ENCODE measurements at places on chromosomes 12 and 14.

DNA sequence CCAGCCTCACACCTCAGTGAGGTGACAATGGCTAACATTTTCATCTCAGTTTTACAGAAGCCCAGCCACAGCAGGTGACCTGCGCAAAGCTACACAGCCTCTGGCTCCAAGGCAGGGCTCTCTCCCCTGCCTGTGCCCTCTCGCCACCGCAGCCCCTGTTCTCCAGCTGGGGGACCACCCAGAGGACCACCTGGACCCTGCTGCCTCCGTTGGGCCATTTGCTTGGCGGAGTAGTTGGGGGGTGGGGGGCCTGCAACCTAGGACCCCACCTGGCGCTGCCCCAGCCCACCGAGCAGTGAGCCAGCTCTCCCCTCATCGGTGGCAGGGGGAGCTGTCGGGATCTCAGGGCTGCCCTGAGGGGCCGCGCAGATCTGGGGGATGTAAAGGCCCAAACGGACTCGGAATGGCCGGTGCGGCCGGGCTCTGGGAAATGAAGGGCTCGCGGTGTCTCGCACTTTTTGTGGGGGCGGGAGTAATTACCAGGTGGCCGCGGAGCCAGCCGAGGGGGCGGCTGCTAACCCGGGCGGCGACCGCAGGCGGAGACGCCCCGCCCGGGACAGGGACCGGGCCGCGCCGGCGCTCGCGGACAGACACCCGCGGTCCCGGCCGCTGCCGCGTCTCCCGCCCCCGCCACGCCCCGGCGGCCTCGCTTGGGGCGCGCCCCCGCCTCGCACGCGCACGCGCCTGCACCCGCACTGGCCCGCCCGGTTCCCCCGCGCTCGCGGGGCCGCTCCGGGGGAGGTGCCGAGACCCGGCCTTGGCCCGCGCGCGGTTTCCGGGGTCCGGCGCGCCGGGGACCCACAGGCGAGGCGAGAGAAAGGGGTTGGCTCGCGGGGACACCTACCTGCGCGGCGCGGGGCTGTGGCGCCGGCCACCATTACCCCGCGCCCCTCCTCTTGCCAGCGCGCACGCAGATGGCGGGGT lies 8.6 kb upstream of the GPR68 start:
- peak; percentile 41 for DNase-seq

- no peak for DNase-seq
Measured at GRCh38 chr12:48968467-48968866, 3.1 kb downstream of the WNT10B start.

- peak; percentile 38 for DNase-seq
Measured at GRCh38 chr14:77133720-77134338, 7.8 kb downstream of the ZDHHC22 start.

DNA sequence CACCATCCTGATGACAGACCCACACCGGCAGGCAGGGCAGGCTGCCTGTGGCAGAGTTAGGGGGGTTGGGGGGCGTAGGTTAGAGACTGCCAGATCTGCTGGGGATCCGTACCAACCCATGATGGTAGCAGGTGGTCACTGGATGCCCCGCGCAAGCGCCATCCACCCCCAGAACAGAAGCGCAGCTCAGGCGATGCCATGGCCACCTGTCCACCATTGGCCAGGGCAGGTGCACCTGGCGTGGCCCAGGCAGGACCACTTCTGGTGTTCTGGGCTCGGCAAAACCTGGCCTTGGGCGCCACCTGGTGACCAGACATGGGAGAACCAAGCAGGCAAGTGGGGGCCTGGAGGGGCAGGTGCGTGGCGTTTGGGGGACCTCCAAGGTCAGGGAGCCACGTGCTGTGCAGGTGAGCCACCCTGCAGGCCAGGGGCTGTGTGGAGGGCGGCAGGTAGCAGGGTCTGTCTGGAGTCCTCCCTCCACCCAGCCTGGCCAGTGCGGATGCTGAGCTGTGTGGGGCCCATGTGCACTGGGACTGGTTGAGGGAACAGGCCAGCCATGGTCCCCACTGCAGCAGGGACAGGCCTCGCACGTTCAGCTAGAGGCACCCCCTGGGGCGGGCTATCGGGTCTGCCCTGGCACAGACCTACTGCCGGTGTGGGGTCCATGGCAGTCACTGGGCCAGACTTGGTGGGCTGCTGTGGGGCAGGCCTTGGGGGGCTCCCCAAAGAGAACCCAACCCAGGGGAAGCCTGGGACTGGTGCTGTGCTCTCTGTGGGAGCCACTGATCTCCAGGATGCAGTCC lies 15.6 kb downstream of the BAG5 start:
- DNase-seq = peak; percentile 51

GRCh38 chr14:99575043-99576023 lies 28.7 kb downstream of the CCDC85C start:
- no peak for DNase-seq

GRCh38 chr12:120121766-120122293 lies 5.3 kb upstream of the RAB35 start:
- no peak for DNase-seq

- no peak for DNase-seq
Measured at GRCh38 chr12:76562130-76562529, 2.6 kb upstream of the OSBPL8 start.

GRCh38 chr14:76673261-76673660 lies 88.0 kb upstream of the VASH1 start:
- DNase-seq = no peak

- DNase-seq = no peak
Measured at GRCh38 chr14:65462411-65462810, 49.9 kb downstream of the FUT8 start.

DNA sequence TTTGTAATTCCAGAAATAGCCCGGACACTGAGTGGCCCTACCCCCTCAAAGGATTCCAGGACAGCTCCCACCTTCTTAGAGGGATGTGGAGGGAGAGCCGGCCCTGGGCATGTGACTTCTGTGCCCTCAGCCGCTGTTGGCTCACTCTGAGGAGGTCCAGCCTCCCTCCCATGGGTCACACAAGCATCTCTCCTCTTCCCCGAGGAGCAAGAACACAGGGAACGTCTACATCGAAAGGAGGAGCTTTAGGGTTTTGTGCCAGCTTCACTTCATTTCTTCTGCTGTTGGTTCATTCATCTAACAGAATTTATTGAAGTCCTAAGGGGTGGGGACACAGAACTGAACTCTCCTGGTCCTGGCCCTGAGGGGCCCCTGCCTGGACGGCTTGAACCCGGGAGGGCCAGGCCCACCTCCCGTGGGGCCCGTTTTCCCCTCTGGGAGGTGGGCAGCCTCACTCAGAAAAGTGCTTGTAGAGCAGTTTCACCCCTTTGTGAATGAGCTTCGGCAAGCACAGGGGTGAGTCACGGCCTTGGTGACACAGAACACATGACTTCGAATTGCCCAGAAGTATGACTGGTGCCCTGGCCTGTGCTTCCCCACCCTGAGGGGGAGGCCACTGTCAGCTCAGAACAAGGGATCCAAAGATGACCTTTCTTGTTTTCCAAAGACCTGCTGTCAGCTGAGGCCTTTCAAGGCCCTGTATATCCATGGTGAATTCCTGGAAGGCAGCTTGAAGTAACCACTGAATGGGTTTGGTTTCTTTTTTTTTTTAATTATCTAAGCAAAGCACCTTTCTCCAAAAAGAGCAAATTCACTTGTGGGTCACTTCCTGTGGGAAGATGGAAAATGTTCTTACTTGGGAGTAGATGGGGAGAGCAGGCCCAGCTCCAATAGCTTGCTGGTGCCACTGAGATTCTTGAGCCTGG lies 39.2 kb downstream of the NFKBIA start:
- no peak for DNase-seq

DNA sequence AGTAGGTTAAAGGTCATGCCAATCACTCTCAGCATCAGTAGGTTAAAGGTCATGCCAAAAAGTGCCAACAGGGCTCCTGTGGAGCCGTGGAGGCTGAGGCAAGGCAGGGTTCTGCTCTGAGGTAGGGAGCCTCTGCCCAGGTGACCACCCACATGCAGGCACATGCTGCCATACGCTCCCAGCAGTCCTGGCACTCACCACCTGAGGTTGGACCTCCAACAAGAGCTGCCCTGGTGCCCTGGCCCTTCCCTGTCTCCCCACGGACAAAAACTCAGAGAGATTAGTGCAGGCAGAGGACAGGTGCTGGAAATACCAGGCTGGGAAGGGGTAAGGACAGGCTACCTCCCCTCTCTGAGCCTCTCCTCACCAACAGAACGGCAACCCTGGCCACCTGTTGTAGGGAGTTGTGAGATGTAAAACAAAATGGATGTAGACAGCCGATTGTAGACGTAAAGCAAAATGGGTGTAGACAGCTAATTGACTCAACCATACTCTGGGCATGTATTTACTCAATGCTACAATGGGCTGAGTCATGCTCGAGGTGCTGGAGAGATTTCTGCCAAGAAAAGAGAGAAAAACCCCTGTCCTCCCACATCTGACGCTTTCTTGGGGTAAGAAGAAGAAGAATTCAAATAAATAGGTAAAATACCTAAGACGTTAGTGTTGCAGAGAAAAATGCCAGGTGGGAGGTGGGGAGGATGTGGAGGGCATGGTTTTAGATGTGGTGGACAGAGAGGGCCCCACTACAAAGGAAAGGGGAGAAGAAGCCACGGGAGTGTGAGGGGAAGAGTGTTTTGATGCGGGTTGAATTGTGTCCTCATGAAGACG lies 32.4 kb downstream of the LTBP2 start:
- DNase-seq = no peak

DNA sequence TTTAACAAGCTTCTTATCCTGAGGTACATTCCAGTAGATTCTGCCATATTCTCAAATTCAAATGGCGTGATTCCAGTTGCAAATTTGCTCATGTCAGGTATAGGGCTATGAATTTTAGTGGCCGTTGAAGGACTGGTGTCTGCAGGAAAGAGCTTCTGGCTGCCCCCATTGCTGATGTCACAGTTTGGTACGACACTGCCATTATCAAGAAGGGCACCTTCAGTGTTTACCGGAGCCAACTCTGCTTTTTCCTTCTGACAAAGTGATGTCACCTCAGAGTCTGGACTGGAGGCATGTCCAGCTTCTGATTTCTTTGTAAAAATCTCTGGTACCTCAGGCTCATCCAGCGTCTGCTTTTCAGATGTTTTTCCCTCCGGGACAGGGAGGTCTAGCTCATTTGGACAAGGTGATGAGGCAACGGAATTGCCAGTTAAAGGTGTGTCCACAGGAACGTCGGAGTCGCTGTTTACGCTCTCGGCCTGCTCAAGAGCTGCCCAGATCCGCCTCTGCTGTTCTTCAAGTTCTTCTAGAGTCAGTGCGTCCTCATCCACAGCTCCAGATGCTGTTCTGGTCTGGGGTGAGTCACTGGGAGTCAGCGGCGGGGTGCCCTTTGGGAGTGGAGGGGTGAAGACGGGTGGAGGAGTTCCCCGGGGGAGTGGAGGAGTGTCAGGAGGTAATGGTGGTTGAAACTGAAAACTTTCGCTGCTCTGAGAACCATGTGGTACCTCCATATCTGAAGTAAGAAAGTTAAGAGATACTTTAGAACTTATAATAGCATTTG lies 27.0 kb downstream of the ZCCHC8 start:
- DNase-seq = no peak

DNA sequence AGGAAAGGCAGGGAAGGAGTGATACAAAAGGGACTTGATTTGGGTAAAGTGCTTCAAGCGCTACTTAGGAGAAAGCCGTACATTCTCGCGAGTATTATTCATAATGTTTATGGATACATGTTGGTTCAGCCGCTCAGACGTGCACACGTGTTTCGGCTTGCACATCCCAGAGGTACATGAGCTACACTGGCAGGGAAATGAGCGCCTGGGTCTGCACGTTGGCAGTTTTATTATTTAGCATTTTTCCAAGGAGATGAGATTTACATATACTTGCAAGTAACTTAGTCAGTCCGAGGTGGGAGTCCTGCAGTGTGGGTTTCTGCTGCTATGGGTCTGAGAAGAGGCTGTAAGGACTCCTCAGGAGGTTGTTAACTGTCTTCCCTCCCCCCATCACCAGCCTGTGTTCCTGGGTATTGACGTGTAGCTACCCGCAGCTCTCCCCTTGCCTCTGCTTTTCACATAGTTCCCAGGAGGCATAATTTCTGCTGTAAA lies 1.5 kb downstream of the PRKCH start:
- no peak for DNase-seq

- DNase-seq = no peak
Measured at GRCh38 chr14:84937016-84937415, 592.9 kb upstream of the FLRT2 start.

DNA sequence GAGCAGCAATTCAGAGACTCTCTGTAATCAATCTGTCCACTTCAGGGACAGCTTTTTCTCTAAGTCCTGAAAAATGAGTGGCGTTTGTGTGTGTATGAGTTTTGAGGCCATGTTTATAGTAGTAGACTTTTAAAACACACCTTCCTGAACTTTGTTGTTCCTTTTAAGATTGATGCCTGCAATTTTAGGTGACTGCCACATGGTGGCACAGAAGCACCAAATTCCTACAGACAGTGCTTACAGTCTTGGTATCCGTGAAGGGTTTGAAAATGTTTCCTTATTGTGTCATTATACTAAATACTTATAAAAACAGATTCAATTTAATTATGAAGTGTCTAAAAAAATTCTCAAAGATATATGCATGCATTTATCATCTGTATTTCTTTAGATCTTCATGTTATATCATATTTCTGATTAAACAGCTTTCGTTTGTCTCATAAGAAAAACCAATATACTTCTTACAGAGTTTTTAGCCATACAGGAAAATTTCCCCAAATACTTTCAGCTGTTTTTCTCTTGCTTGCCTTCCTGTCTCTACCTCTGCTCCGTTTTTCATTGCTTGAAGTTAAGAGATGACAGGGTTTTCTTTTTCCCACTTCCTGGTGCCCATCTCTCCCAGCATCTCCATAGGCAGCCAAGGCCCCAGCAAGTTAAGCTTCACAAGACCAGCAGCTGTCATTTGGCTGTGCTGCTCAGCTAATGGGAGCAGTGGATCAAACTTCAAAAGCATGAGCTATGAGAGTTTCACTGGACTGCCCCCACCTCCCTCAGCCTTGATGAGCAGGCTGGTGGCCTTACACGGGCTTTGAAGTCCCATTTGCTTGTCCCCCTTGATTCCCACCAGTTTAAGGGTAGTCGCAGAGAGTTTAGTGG lies 259.6 kb downstream of the AKAP6 start:
- no peak for DNase-seq

- no peak for DNase-seq
Measured at GRCh38 chr12:98741196-98741555, 96.1 kb downstream of the APAF1 start.

Measured in T-helper 1 cell (primary cell).